Mesothelial cell of epicardium (in vitro differentiated cells): ENCODE measurements at places on chromosomes 11 and 22.

DNA sequence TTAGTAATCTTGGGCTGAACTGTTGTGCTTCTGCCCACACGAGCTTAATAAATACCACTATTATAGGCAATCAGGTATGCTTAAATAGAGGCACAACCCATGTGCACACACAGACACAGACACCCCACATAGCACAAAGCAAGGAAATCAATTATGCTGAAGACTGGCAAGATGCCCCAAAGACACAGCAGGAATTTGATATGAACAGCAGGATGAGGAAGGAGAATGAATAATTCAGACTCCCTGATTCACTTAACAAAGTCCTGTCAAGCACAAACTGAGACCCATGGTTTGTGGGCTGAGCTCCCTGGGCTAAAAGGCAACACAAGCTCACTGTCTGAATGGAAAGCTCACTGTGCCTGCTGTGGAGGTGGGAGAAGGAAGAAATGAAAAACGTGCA, 42.5 kb downstream of the RBFOX2 start:
- DNase-seq: no peak
- H3K4me3 ChIP-seq: no peak overlapping the region
- H3K36me3 ChIP-seq: peaks cover 7% of the 10 kb centered on the region
- no peaks in the 10 kb centered on the region for H3K27me3 ChIP-seq

DNA sequence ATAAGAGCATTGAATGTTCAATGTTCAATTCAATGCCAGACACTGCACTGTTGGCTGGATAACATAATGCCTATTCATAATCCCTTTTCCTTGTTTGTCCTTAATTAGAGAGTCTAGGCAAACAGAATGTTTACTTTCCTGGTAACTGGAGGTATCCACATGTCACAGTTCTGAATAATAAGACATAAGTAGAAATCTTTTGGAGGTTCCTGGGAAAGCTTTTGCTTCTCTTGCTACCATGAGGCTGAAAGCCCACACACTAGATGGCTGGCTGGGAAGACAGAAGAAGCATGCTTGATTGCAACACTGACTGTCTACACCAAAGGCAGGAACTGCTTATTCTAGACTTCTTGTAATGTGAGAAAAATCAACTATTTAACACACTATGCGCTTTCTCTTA, 79.5 kb downstream of the GAB2 start:
- H3K36me3 ChIP-seq: peaks cover 10% of the 10 kb centered on the region
- H3K4me1 ChIP-seq: peaks cover 25% of the 10 kb centered on the region
- H3K27me3 ChIP-seq: no peaks in the 10 kb centered on the region
- no peak for DNase-seq
- H3K27ac ChIP-seq: no peak overlapping the region

DNA sequence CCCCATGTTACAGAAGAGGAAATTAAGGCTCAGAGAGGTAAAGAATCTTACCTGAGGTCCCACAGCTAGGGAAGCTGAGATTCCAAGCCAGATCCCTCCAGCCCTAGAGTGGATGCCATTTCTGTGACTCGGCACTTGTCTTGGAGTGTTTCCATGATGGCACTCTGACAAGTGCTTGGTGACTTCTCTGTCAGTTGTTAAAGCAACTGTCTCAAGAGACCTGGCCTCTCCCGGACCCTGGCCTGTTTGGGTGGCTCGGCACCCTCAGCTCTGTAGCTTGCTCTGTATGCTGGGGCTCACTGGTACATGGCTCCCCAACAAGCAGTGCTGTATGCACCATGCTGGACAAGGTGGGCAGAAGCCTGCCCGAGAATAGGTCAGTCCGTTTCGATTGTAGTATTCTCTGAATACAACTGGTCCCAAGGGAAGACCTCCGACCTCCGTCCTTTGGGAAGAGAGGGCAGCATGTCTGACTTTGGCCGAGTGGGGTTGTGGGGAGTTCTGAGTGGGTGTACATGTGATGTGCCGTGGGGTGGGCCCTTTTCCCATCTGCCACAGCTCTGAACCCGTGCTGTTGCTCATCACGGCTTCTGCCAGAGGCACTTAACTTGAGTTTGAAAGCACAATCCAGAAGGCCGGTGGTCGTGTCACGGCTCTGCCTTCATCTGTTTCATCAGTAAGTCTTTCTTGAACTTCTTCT, 12.4 kb downstream of the ACO2 start:
- H3K27ac ChIP-seq: no peak overlapping the region
- DNase-seq: no peak
- no peak overlapping the region for H3K4me3 ChIP-seq
- H3K4me1 ChIP-seq: no peaks in the 10 kb centered on the region
- H3K27me3 ChIP-seq: no peaks in the 10 kb centered on the region

GRCh38 chr22:23453277-23453676, 126.8 kb downstream of the IGLL1 start:
- H3K27me3 ChIP-seq: no peaks in the 10 kb centered on the region
- DNase-seq: no peak
- H3K4me3 ChIP-seq: no peak overlapping the region
- H3K27ac ChIP-seq: peak overlapping the region; percentile 83

- no peak for DNase-seq
- H3K27ac ChIP-seq: no peak overlapping the region
- no peaks in the 10 kb centered on the region for H3K27me3 ChIP-seq
- H3K4me3 ChIP-seq: no peak overlapping the region
Measured at GRCh38 chr22:47287516-47287915, 525.1 kb downstream of the TBC1D22A start.

DNA sequence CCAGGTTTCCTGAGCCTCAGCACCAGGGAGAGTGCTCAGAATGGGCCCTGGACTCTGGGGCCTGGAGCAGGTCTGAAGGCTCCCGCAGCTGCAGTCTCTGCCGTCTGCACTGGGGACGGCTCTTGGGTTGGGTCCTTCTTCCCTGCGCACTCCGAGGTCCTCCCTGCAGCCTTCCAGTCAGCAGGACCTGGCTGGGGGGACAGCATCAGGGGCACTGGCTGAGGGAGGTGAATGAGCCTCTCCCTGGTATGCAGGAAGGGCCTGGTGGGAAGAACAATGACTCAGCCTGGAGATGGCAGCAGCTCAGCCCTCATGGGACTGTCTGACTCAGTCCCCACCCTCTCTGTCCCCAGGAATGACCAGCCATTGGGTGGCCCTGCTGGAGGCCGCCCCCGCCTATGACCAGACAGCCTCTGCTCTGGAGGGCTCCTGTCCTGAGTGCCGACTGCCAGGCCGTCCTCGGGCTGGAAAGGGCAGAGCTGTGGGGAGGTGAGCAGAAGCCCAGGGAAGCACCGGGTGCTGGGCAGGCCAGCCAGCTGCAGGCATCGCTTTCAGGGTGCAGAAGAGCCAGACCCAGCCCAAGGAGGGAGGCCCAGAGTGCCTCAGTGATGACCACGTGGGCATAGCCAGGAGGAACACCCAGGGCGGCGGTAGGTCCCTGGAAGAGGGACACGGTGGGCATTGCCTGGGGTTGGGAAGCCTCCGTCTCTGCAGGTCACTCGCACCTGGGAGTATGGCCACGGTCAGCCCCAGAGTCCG, 455.0 kb downstream of the BRD1 start:
- no peak overlapping the region for H3K4me3 ChIP-seq
- no peak for DNase-seq
- no peak overlapping the region for H3K27ac ChIP-seq
- no peaks in the 10 kb centered on the region for H3K36me3 ChIP-seq
- H3K27me3 ChIP-seq: peaks cover 26% of the 10 kb centered on the region

- no peak overlapping the region for H3K27ac ChIP-seq
- no peak for DNase-seq
- H3K27me3 ChIP-seq: no peaks in the 10 kb centered on the region
- no peak overlapping the region for H3K4me3 ChIP-seq
- peaks cover 33% of the 10 kb centered on the region for H3K4me1 ChIP-seq
- no peaks in the 10 kb centered on the region for H3K36me3 ChIP-seq
Measured at GRCh38 chr11:15970506-15971214, 385.7 kb downstream of the SOX6 start.
